ENCODE measurements at places on chromosomes 2 and 18.

- no peak for DNase-seq
These were observed 24.2 kb downstream of the COLEC12 start for GRCh38 chr18:476251-476664.

GRCh38 chr2:136014411-136014810 lies 29.0 kb upstream of the DARS1 start:
- no peak for DNase-seq

GRCh38 chr2:215697003-215697402 lies 261.1 kb upstream of the FN1 start:
- DNase-seq = no peak

DNA sequence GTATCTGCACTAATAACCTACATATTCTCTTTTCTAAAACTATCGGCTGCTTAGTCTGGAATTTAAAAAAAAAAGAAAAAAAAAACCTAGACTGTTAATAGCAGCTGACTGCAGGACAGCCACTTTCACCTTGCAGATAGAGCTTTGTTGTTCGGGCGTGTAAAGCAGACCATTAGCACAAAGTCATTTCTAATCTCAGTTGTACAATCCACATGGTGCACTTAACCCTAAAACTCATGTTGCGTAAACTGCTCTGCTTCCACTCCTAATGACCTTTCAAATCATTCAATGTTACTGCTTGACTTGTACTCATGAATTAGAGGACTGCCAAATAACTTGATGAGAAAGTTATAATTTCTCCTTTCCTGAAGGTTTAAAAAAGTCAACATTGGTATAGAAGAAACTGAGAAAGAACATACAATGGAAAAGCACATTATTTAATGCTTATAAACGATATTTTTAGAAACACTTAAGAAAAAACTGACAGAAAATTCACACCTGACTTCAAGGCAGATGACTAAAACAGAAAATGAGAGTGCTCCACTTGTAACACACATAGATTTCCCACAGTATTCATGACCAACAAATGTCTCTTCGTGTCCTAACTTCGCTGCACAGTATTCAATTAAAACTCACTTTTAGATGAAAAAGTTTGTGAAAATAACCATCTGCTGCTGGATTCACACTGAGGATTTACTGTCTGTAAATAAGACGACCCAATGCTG lies 2.6 kb downstream of the CDH2 start:
- no peak for DNase-seq

DNA sequence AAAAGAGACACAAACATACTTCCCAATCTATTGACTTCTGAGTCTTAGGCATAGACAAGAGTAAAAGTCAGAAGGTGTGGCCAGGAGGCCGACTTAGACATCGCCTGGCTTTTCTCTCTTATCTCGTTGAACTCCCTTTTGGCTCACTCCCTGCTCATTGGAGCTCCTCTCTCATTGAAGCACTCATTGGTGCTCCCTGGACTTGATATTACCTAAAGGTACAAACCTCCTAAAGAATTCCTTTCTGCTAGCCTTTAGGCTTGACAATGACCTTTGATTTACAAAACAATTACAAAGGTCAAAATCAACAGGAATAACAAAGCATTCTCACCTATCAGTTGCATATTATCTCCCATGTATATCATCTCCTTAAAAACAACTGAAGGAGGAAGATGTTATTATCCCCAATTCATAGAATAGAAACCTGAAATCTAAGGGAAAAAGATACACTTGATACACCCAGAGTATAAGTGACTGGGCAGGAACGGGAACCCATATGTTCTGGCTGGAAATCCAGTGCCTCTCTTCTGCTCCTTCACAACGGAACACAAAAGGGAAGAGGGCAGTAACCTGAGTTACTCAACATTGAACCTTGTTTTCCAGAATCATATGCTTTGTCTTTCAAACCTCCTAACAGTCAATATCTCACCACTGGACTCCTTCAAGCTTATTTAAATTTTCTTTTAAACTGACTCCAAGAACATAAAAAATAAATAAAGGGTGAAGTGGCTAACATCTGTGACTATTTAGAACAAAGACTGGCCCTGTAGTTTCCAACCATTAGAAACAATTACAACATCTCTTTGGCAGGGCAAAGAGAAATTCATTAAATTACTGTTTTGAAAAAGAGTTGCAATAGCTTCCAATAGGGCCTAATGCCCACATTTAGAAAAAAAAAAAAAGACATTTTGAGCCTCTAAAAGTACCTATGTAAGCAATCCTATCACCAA lies 1247.9 kb downstream of the LRP1B start:
- no peak for DNase-seq

DNA sequence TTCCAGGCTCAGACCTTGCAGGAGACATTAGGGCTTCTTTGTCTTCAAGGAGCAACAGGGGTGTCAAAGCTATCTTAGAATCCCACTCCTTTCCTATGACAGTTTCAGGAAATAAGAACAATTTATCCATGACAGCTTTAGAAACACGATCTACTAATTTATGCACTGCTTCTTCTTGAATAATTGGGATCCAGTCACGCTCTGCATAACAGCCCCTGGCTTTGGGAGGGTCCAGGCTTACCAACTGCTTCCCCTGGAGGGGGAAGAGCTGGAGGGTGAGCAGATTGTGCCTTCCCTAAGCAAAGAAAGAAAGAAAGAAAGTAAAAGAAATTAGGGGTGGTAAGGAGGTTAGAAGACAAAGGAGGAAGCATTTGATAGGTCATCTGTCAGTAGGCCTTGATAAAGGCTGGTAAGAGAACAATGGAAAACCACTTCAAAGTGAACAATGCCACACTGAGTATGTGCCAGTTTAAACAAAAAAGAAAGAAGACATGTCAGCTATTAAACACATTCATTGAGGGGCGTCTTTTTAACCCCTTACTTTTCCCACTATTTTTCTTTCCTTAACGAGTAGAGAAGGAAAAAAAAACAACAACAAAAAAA lies 327.6 kb downstream of the DCC start:
- DNase-seq = peak; percentile 18

GRCh38 chr2:206086716-206087350 lies 859 bp upstream of the INO80D start:
- DNase-seq = no peak

GRCh38 chr2:158914731-158915130 lies 53.7 kb upstream of the TANC1 start:
- no peak for DNase-seq

DNA sequence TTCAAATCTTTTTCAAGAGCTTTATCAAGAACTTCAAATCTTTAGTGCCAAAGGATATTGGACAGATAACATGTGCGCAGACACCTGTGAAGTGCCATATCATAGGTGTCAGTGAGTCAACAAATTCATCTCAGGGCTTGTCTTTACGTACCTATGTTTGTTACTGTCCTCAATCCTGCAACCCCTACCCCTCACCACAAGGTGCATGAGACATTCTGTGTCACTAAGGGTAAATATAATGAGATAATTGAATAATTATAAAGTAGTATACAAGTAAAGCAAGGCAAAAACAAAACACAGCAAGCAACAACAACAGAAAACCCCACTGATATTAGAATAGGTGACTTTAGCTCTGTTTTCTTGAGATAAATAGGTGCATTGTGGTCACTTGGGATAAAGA lies 1495.8 kb upstream of the TMEFF2 start:
- DNase-seq = no peak

GRCh38 chr2:200929334-200930249 lies 33.9 kb downstream of the ORC2 start:
- DNase-seq = peak; percentile 35

- no peak for DNase-seq
These were observed 30.6 kb upstream of the EPG5 start for GRCh38 chr18:45997700-45998151.

- no peak for DNase-seq
These were observed 109.0 kb upstream of the ALK start for GRCh38 chr2:30030361-30030760.

GRCh38 chr18:35377875-35378573 lies 887 bp upstream of the ZNF396 start:
- no peak for DNase-seq

- no peak for DNase-seq
These were observed 119.3 kb downstream of the PRKCE start for GRCh38 chr2:45770811-45771210.

- no peak for DNase-seq
These were observed 239.1 kb downstream of the ICOS start for GRCh38 chr2:204175552-204176271.

DNA sequence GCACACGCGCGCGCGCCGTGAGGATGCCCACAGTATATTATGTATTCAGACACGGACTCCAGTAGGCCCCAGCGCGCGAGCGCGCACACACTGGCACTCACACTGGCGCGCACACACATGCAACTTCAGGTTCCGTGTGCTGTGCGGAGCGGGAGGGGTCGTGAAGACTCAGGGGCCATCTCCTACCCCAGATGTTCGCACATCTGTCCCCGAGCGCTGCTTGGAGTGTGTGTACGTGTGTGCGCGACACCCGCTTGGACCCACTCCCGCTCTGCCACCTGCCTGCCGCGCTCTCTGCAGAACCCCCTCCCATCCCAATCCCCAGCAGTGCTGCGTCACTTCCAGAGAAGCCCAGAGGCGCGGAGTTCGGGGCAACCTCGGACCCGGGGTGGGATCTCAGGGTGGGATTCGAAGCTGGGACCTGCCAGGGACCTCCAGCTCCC lies 2.6 kb downstream of the NRP2 start:
- DNase-seq = peak; percentile 63

DNA sequence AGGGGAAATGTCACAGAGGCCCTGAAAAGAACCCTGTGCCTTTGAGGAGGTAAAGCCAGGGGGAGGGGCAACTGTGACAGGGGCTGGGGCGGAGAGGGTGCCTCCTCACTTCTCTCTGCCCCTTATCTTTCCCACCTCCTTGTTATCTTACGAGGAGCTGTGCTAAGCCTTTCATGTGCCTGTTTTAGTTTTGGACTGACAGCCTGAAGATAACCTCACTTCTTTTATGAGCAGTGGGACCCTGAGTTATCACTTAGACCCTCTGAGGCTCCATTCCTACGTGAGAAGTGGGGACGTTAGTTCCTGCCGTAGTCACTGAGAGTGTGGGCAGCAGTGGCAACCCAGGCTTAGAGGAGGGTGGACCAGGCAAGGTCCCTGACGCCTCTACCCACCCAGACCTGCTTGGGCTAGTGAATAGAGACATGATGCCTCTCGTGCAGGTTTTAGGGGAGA lies 39.5 kb upstream of the LBH start:
- DNase-seq = no peak

DNA sequence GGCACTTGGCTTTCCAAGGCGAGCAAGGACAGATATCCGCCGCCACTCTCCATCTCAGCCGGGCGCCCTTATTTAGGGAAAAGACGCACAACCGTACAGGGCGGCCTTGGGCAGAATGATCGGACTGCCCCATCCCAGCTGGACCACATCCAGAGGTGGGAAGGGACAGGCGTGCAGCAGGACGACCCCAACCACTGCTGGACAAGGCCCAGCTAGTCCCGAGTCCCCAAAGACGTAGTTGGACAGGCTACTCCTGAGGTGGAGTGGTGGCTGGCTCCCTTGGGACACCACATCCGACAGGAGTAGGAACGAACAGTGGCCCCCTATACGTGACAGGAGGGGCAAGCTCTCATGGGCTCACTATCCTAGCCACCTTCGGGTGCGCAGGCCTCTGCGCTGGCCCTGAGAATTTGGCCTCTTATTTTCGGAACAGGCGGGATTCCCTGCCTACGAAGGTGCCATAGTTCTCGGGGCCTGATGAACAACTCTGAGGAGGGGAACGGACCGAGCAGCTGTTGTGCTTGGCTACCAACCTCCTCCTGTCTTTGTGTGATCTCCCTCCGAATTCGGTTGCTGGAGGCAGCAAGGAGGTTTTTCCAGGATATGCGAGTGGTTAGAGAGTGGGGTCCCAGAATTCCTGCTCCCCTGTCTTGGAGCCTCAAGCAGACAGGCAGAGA lies 2.3 kb downstream of the FEV start:
- DNase-seq = no peak

DNA sequence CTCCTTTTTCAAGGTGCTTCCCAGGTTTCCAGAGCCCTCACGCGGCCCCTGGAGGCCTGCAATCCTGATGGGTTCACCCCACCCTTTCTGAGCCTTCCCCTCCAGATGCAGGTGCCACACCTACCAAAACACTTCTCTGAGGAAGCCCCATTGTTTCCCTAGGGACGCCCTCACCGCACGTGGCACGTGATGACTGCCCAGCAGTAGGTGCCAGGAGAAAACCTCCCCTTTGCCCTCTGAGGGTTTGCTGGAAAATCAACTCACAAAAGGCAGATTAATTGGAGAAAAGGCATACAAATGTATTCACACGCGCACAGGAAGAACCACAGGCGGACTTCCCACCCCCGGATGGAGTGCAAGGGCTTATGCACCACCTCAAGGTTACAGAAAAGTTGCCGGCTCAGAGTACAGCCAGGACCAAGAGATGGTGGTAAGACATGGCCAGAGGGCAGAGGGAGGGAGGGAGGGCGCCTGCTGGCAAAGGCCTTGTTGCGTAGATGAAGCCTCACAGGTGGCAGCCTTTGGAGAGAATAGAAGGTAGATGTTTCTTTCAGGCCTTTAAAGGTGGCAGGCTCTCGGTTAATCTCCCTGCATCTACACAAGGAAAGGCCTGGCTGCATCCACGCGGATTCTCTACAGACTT lies 269.4 kb upstream of the RAB6C start:
- no peak for DNase-seq

DNA sequence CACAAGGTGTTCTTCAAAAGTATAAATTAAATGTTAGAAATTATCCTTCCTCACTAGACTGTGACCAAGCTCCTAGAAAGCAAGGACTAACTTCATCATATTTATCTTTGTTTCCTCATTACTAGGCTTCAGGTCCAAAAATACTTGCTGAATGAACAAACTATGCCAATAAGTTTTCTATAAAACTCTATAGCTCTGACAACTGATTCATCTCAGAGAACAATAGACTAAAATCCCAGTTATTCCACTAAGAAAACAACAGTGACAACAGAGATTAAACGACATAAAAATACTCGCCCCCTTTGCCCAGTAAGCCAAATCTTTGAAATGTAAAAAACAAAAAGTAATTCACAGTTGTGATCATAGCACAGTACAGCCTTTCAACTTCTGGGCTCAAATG lies 13.6 kb downstream of the TLK1 start:
- DNase-seq = no peak

- DNase-seq = no peak
These were observed 29.6 kb downstream of the ARHGAP15 start for GRCh38 chr2:143158551-143159485.

- DNase-seq = no peak
These were observed 17.4 kb upstream of the ANKRD53 start for GRCh38 chr2:70960833-70961647.

- no peak for DNase-seq
These were observed 1185.2 kb upstream of the CELF4 start for GRCh38 chr18:38750751-38751150.

- no peak for DNase-seq
These were observed 10.2 kb downstream of the NMUR1 start for GRCh38 chr2:231519975-231520555.

DNA sequence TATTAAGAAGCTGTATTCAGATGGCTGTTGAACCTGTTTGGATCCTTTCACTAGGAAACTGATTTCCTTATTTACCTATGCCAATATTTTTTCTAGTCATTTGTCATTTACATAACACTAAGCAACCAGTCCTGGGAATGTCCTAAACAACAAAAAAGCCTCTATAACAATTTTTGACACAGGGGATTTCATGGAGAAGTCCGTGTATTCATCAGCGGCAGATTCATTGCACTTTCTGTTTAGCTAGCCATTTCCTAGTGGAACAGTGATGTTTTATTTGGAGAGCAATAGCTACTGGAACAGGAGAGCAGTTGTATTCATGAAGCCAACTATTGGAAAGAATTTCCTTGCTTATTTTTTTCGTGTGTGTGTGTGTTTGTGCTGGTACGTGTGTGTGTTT lies 604.3 kb upstream of the POU3F3 start:
- DNase-seq = no peak
